ENCODE measurements at places on chromosomes 1 and 21.

DNA sequence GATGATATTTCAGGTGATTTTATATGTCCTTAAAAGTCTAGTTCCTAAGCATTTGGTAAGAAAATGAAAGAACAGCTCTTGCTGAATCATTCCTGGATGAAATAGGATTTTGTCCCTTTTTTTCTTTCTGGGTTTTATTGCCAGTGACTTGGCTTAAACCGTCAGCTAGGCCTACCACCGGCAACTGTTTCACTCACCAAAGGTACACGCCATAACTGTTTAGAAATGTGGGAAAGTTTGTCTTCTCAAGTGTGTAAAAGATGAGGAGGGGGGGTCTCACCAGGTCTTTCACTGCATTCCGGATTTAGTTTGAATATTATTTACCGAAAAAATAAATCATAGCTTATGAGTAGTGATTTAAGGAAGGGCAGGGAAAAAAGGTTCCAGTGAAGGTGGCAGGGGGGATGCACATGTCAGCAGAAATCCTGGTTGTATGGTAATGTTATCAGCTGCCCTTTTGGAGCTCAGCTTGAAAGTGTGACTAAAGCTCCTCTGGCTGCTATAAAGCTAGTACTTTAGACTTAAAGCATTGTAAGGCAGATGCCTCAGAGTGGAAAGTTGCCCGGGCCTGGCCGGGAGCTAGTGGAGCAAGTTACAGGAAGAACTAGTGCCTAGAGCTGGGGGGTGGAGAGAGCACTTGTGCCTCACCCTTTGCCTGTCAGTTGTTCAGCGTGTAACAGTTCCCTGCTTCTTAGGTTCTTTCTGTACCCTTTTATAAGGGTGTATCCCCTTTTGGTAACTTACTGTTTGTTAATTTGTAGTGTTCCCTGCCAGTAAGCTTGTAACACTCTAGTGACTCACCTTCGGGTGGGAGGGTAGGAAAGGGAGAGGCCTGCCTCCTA, 3.1 kb downstream of the ATP1A1 start:
- peak; percentile 34 for DNase-seq

DNA sequence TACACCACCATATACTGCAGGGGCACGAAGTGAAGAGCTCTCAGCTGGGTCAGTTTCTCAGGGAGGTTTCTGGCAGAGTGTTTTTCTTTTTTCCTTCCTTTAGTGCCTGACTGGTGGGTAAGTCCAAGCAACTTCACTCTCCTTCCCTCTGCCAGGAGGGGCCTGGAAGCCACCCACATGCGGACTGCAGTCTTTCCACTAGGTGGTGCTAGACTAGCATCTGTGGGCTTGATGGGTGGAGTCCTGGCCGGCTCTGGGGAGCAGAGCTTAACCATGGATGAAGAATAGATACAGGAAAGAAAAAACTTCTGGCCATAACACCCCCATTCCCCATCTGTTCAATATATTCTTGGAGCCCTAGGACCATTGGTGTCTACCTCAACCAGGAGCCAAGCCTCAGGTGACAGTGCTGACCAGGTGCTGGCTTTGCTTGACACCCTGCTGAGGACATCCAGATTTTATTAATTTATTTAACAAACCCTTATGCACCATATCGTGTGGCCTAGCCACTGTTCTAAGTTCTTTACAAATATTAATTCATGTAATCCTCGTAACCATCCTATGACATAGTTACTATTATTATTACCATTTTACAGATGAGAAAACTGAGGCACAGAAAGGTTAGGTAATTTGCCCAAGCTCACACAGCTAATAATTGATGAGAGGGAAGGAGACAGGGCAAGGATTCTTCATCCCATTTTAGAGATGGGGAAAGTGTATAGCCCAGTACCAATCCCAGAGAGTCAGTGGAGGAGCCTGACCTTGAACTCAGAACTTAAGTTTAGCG, 126.7 kb upstream of the CSF3R start:
- peak; percentile 5 for DNase-seq

DNA sequence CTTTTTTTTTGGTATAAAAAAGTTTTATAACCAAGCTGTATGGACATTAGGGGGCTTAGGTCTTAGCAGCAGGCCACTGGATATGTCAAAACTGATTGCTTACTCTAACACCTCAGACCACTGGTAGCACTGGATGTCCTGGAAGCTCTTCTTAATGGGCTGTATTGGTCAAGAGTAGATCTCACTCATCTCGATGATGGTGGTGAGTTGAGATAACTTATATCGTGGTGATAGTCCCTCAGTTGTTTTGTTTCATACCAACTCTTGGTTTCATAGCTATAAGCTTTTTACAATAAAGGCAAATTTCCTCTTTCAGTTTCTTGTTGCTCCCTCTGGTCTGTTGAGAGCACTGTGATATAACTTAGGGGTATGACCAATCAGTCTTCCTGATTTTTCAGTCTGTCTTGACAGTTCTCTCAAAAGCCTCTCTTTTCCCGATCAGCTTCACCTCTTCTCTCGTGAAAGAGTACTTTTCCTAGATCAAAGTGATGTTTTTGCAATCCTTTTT, 9.7 kb upstream of the AGO1 start:
- no peak for DNase-seq

- DNase-seq: no peak
Observed at GRCh38 chr1:119133987-119134386, 6.5 kb downstream of the WARS2 start.

GRCh38 chr1:12166834-12167492, at the start of gene TNFRSF1B:
Gene TNFRSF1B (plus strand): TSS chr1:12166991. CDS start chr1:12167092, 101 bp downstream.
- peak; percentile 30 for DNase-seq

GRCh38 chr1:210448297-210448892, 119.7 kb downstream of the HHAT start:
- no peak for DNase-seq

GRCh38 chr1:20571427-20571826, 17.5 kb upstream of the CDA start:
- no peak for DNase-seq

GRCh38 chr1:180898441-180899219, 14.1 kb upstream of the KIAA1614 start:
- no peak for DNase-seq

DNA sequence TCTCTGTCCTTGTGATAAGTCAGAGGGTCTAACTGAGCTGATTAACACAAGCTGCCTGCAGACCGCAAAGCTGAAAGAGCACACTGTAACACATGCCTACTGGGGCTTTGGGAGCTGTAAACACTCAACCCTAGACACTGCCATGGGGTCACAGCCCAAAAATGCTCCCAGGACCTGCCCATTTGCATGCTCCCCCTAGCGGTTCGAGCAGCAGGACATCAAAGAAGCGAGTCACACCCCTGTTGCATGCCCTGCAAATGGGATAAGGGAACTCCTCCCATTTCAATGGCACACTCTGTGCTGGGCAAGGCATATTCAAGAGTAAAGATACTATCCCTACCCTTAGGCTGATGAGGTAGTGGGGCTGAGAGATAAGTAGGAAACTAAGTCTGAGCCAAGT, 22.8 kb downstream of the LCE3E start:
- DNase-seq: no peak

GRCh38 chr1:22870201-22870871, 102.3 kb downstream of the LACTBL1 start:
- no peak for DNase-seq

GRCh38 chr1:221497046-221497445, 244.8 kb downstream of the DUSP10 start:
- DNase-seq: no peak

DNA sequence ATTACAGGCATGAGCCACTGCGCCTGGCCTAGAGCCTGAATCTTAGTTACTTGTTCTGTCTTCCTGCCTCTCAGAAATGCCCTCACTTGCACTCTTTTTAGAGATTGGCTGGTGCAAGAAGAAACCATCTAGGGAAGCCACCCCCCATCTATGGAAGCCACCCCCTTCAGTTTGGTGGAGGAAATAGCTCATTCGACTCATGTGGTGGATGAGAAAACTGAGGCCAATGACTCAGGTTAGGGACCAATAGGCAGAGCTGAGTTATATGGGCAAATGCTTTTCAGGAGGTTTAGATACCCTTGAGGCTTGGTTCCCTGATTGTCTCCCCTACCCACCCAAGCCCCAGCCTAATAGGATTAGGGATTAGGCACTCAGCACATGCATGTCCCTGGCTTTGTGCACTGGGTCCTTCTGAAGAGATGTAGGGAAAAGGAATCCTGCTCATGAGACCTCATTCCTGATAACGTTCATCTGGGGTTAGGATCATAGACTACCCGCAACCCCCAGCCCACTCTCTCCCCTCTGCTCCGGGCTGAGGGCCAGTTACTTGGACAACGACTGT, 77.1 kb downstream of the PAX7 start:
- no peak for DNase-seq

- DNase-seq: no peak
Observed at GRCh38 chr1:214899908-214900460, 182.6 kb upstream of the KCNK2 start.

DNA sequence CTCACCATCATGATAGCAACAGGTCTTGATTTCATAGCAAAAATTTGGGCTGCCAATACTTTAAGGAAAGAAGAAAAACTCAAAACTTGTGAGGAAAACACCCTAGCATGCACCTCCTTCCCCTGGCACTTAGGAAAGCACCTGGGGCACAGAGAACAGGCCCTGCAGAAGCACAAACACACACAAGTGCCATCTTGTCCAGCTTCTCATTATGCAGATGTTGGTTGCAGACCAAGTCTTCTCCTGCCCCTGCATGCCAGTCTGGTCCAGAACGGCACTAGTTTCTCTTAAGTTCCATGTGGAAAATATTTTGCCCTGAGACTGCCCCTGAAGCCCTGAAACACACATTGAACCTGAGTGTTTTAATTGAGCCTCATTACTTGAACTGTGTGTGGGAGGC, 6.3 kb upstream of the ETV3 start:
- DNase-seq: no peak

GRCh38 chr1:6570987-6571386, 8.8 kb upstream of the ZBTB48 start:
- DNase-seq: no peak

- no peak for DNase-seq
Observed at GRCh38 chr1:44305962-44306422, 49.1 kb downstream of the ERI3 start.

DNA sequence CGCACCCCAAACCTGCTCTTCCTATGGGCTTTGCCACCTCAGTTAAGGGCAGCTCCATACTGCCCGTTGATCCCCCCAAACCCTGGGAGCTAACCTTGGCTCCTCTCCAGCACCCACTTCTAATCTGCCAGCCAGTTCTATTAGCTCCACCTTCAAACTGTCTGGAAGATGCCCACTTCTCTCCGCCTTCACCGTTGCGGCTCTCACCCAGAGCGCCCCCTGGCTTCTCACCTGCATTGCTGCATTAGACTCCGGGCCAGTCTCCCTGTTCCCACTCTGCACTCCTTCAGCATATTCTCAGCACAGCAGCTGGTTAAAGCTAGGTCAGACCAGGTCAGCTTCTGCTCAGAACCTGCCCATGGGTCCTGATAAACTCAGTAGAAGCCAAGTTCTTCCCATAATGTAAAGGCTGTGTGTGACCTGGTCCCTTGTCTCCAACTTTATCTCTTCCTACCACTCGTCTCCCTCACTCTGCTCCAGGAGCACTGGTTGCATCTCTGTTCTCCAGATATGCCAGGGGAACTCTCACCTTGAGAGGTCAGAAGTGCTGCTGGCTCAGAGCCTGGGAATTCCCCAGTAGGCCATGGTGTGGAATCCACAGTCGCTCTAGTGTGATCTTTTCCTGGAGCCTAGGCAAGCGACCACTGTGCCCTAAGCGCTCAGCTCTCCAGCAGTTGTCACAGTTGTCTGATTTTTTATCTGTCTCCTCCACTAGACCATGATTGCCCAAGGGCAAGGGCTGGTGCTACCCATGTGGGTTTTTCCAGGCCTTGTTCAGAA, 150.3 kb downstream of the HMGB4 start:
- no peak for DNase-seq

GRCh38 chr21:8990326-8991087, 1530.9 kb upstream of the TPTE start:
- no peak for DNase-seq

GRCh38 chr1:96498744-96499340, 222.7 kb upstream of the PTBP2 start:
- no peak for DNase-seq

DNA sequence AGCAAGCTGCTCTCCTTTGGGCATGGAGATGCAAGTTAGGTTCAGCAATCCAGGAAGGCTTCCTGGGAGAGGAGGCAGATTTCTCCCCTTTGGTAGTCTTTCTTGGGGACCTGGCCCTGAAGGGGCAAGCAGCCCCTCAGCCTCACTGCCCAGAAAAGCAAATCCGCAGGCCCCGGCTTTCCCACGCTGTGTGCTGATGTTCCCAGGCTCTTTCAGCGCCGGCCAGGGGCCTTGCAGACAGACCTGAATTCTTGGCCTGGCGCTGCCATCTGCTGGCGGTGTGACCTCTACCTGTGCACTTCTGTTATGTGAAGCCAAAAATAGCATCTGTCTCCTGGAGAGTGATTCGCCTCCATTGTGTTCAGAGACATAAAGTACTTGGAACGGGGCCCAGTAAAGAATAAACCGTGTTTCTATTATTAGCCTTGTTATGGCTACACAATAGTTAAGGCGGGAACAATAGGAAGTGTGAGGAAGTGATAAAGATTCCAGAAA, 64.8 kb downstream of the ALPL start:
- DNase-seq: no peak

DNA sequence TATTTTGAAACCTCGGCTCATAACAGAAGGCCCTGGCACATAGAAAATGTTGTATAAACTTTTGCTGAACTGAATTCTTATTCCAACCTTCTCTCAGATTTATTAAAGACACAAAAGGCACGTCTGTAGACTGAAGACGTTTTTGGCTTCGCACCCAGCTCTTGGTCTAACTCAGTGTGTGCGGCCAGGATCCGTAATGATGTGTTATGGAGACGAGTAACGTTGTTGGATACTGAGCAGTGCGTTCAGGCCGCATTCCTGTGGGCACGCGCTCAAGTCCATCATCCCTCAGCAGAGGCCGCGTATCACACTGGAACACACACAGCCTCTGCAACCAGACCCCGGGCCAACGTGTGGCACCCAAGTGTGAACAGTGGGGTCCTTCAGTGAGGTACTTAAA, 154.8 kb upstream of the RAB4A start:
- no peak for DNase-seq

- DNase-seq: no peak
Observed at GRCh38 chr1:228306275-228307217, 98.7 kb downstream of the OBSCN start.

DNA sequence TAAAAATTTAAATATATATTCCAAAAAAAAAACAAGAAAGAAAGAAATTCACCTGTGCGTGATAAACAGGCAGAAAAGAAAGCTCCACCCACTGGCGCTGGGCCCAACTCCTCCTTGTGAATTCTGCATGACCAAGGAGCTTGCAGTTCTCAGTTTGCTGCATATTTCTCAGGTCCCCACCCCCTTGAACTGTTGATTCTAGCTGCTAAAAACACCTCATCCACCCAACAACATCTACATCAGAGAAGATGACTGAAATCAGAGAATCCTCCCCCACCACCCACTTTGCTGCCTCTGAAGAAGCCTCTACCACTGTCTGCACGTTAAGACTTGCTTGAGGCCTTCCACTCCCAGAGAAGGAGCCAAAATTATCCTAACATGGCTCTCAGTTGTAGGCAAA, 104.8 kb downstream of the RGS2 start:
- DNase-seq: no peak

DNA sequence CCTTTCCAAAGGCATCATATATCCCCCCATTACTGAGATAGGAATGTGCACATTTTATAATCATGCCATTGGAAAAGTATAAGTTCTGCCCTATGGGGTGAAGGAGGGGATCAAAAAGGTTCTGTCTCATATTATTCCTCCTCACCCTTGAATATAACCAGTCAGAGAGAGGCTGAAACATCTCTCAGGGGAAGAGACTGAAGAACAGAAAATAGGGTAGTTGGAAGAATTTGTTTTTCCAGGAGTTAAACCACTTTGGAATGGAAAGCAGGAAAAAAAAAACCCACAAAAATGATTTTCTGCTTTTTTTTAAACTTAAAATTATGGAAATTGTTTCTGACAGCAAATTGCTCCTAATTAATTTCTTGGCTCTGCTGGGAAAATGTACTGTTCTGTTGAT, 52.8 kb upstream of the BEND5 start:
- no peak for DNase-seq

Data from naive thymus-derived CD8-positive, alpha-beta T cell (primary cell).